NCI-H1105 (cell line): ENCODE measurements at places on chromosomes 4 and X.

- DNase-seq = no peak
Observed at GRCh38 chr4:52260514-52261210, 209.6 kb downstream of the SPATA18 start.

- DNase-seq = peak; percentile 4
Observed at GRCh38 chr4:75490155-75490554, 24.0 kb downstream of the RCHY1 start.

- no peak for DNase-seq
Observed at GRCh38 chr4:165088366-165088765, 24.3 kb downstream of the TMEM192 start.

- no peak for DNase-seq
Observed at GRCh38 chr4:113943863-113944262, 35.6 kb downstream of the ARSJ start.

GRCh38 chrX:41382714-41383645 lies 49.0 kb downstream of the DDX3X start:
- DNase-seq = no peak

GRCh38 chr4:15482842-15483241 lies 13.2 kb downstream of the CC2D2A start:
- no peak for DNase-seq

DNA sequence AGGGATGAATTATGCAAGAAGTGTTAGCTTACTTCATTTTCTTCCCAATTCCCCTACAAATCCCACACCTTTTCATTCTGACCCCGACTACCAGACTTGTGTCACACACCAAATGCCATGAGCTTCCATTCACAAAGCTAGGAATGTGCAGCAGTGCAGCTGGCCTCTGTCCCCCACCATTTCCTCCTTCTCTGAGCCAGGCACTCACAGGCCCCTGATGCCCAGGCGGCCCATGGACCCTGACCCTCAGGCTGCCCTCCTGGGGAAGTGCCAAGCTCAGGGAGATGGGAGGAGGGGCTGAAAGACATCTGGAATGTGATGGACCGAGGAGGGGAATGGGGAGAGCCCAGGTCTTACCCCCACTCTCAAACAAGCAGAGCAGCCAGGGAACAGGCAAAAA lies 67.0 kb upstream of the BCOR start:
- DNase-seq = no peak

DNA sequence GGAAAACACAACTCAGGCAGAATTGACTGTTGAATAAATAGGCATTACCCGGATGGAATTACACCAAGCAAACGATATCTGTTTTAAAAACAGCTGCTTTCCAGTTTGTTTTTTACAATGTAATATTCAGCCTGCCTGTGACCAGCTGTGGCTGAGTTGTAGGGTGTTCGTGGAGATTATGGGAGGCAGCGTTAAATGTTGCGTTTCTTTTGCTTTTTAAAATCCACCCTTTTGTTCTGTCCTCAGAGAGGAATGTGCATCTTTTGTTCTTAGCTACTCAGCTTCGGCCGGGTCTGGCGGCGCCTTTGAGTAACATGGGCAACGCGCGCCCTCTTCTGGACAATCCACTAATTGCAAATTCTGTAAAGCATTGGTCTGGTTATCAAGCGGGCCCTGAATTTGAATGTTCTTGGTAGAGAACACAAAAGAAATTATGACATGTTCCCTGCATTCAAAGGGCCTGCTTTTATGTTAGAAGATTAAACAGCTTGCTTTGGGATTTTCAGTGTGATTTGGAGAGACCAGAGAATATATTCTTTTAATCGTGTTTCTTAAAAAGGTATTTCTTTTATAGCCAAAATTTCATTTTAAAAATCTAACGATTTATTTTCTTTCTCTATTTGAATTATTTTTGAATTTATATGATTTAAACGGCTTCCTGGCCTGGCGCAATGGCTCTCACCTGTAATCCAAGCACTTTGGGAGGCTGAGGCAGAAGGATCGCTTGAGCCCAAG lies 76.3 kb upstream of the TRIM2 start:
- peak; percentile 51 for DNase-seq

GRCh38 chr4:4837316-4837715 lies 22.1 kb upstream of the MSX1 start:
- no peak for DNase-seq

GRCh38 chrX:49912861-49913260 lies 9.5 kb upstream of the CLCN5 start:
- no peak for DNase-seq

DNA sequence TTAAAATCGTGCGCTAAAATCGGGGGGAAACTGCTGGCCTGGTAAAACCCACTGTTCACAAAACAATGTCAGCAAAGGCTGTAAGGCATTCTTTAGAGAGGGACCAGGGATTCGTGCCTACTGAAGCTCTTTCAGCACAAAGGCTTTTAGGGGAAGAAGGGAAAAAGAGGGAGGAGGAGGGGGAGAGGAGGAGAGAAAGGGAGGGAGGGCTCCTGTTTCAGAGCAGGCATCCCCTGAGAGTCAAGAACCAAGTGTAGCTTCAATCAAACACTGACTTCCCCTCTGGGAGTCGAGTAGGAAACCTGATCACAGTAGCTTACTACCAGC lies 9.5 kb downstream of the BCOR start:
- no peak for DNase-seq

- no peak for DNase-seq
Observed at GRCh38 chr4:26813698-26814097, 46.9 kb upstream of the STIM2 start.

GRCh38 chr4:176608346-176608745 lies 184.4 kb downstream of the VEGFC start:
- no peak for DNase-seq

DNA sequence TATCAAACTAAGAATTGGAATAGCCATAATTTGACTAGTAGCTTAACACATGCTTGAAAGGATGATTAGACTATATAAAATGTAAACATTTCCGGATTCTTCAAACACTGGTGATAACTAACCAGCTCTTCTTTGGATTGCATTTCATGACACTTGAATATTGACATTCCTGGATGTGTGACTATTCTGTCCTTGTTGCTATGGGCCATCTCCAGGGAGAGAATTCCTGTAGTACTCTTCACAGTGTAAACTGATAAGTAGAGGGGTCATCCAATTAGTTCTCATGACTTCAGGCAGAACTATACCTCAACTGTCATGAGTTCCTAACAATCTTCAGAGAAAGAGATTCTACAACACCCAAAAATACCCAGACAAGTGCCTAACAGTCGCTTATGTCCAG lies 1026.7 kb upstream of the TENM3 start:
- DNase-seq = no peak

DNA sequence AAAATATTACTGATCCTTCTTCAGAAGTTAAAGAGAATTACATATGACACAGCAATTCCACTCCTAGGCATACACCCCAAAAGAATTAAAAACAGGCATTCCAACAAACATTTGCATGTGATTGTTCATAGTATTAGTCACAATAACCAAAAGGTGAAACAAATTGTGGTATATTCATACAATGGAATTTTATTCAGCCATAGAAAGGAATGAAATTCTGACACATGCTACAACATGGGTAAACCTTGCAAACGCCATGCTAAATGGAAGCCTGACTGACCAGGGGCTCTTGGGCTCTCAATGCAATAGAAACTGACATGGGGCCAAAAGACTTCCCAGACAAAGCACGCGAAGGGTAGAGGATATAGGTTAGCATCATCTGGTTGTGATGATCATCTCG lies 62.1 kb upstream of the S100G start:
- DNase-seq = no peak

- no peak for DNase-seq
Observed at GRCh38 chrX:117995378-117995777, 121.2 kb downstream of the KLHL13 start.

- DNase-seq = no peak
Observed at GRCh38 chr4:54840992-54841768, 183.4 kb downstream of the KIT start.

DNA sequence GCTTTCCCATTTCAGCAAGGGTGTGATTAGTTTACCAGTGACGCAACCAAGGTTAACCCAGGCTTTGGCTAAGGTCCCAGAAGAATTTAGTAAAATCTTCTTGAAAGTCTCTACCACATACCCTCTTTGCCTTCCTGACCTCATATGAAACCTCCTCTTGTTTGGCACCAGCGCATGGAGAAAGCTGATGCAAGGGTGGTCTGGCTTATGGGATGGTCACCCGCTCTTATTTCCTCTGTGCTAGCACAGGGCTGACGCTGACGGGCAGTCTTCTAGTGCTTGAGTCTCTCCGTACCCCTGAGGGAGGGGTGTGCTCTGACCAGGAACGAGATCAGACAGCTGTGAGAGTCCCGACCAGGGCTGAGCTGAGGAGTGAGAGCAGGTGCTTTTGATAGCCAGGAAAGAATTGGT lies 137.6 kb downstream of the TENM3 start:
- DNase-seq = no peak

GRCh38 chr4:19623866-19624265 lies 627.8 kb upstream of the SLIT2 start:
- DNase-seq = no peak

- DNase-seq = no peak
Observed at GRCh38 chr4:167713756-167714155, 378.6 kb upstream of the ANXA10 start.

- no peak for DNase-seq
Observed at GRCh38 chrX:123698979-123699520, 33.8 kb downstream of the THOC2 start.

- DNase-seq = no peak
Observed at GRCh38 chr4:6964858-6965257, 55.2 kb downstream of the TBC1D14 start.

DNA sequence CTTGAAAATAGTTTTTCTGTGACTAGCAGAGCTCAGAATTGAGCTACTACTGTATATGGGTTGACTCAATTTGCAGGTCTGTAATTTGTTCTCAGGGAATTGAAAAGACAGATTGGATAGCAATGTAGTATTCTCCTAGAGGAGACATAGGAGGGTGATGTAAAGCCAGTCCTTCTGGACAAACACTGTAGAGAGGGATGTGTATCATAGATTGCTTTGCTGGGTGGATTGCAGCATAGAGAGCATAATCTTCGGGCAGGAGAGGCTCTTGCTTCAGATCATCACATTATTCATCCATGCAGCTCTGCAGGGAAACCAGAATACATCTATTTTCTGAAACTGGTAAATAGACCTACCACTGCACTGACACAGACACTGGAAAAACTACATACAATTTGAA lies 1110.5 kb downstream of the RAPGEF2 start:
- no peak for DNase-seq

DNA sequence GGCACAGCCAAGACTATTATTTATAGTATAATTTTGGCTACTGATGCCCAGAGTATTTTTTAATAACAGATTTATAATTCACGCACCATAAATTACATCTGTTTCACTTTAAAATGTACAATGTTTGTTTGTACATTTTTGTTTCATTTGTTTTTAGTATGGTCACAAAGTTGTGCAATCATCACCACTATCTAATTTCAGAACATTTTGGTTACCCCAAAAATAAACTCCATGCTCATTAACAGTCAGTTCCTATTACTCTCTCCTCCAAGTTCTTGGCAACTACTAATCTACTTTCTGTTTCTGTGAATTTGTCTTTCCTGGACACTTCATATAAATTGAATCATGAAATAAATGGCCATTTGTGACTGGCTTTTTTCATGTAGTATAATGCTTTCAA lies 176.7 kb downstream of the SH3BGRL start:
- DNase-seq = no peak

GRCh38 chrX:12007881-12008280 lies 130.4 kb upstream of the FRMPD4 start:
- no peak for DNase-seq
